ENCODE measurements at places on chromosomes 6 and 20. TPM values are rescaled to one million over a fixed set of nuclear protein-coding genes. Genes with fewer than 3 reads are reported as not detected.

The PLCB4 gene
- total RNA-seq = 0.29 TPM

The MUC22 gene
- not detected for total RNA-seq

The B3GALT4 gene
- 2.7 TPM for total RNA-seq

The PNPLA1 gene
- total RNA-seq = not detected

The SLC17A3 gene
- not detected for total RNA-seq

Measured in cardiac ventricle fibroblast (primary cell).